ENCODE measurements at places on chromosomes 16 and 17. TPM values are rescaled to one million over a fixed set of nuclear protein-coding genes. Genes with fewer than 3 reads are reported as not detected.

DNA sequence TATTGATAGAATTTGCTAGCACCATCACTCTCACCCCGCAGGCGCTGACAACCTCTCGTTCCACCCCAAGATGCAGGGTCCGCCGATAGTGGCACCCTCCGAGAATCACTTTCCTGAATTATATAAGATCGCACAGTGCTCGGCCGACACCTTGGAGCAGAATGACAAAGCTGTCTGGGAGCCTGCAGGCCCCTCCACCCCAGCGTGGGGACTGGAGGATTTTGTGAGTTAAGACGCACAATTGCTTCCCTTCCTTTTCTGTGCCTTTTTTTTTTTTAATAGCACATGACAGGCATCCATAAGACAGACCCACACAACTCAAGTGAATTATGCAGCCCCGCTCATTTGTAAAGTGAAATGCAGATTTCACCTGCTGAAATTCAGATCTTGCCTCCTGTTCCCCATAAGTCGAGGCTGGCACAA, 155.3 kb downstream of the C16orf78 start:
- no peak for DNase-seq

DNA sequence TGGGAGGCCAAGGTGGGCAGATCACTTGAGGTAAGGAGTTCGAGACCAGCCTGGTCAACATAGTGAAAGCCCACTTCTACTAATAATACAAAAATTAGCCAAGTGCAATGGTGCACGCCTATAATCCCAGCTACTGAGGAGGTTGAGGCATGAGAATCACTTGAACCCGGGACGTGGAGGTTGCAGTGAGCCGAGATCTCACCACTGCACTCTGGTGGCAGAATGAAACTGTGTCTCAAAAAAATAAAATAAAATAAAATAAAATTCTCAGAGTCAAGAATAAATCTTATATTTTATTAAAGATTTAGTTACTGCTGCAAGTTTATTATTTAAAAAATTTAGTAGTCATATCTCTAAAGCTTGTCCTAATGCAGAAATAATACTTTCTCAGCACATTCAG, 29.7 kb downstream of the ARL4D start:
- no peak for DNase-seq

Gene NXPH3
- total RNA-seq: 0.28 TPM

DNA sequence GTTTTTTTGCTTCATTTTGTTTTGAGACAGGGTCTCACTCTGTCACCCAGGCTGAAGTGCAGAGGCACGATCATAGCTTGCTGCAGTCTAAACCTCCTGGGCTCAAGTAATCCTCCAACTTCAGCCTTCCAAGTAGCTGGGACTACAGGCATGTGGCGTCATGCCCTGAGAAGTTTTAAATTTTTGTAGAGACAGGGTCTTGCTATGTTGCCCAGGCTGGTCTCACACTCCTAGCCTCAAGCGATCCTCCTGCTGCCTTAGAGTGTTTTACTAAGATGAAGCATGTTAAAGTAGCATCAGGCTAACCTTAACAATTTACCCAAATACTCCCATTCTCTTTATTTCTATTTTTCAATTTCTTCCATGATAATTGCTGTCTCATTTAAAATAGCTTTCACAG, 49.2 kb upstream of the CACNG3 start:
- DNase-seq: no peak

Gene NPW
- 0.18 TPM for total RNA-seq

Gene ZFHX3
- total RNA-seq: 2.2 TPM

Gene ZNF385C
- total RNA-seq: not detected

DNA sequence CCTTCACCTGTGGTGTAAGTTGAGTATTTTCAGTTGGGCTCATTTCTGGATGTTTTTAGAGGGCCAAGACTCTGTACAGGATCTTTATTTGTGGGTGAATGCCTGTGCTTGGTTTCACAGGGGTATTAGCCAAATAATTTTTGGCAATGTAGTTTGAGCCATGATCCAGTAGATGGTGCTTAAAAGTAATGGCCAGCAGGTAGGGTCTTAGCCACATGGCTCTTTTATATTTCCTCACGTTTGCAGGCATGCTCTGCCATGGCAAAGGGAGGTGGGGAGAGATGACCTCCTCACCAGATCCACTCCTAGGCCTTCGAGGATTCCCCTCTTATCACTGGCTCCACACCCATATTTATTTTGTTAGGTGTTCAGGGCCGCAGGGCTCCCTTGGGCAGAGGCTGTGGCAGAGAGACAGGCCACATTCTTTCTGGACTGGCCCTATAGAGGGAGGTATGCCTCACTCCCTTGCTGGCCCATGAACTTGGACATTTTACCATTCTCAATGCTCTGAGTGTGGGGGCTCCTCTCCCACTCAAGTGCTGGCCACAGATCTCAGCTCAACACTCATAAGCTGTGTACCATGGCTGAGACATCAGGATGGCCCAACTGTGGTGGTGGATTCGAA, 417.1 kb downstream of the XYLT1 start:
- no peak for DNase-seq

GRCh38 chr17:76032073-76032779, 5.1 kb upstream of the EVPL start:
- DNase-seq: no peak

GRCh38 chr17:82860606-82861392, 21.0 kb upstream of the ZNF750 start:
- no peak for DNase-seq

GRCh38 chr16:11631214-11631613, 37.0 kb upstream of the SNN start:
- DNase-seq: no peak

GRCh38 chr17:17849147-17849820, 12.5 kb upstream of the SREBF1 start:
- no peak for DNase-seq

DNA sequence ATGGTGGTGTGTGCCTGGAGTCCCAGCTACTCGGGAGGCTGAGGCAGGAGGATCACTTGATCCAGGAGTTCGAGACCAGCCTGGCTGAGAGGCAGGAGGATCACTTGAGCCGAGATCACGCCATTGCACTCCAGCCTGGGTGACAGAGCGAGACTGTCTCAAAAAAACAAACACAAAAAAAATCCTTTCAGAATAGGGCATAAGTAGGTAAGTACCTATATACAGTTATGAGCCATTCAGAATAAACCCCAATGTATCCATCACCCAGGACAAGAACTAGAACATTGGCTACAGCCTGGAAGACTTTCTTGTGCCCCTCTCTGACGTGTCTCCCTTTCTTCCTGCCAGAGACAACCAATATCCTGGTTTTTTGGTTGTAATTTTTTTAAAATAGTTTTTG, 54.3 kb downstream of the CYB5B start:
- DNase-seq: no peak

DNA sequence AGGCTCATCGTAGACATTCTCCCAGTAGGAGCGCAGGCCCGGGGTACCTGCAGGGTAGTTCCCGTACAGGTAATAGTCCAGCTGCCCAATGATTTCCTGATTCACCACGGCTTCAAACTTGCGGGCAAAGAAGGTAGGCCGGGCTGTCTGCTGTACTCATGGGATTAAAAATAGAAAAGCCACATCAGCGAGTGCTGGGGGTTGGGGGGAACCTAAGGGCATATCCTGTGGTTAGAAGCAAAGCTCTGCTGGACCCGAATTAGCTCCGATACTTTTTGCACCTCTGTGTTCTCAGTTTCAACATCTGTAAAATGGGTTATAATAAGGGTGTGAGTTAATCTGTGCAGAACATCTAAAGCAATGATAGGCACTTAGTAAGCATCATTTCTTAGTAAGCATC, 336.2 kb downstream of the XYLT1 start:
- no peak for DNase-seq

Gene QPRT
- 3.6 TPM for total RNA-seq

Gene CDRT15L2
- not detected for total RNA-seq

DNA sequence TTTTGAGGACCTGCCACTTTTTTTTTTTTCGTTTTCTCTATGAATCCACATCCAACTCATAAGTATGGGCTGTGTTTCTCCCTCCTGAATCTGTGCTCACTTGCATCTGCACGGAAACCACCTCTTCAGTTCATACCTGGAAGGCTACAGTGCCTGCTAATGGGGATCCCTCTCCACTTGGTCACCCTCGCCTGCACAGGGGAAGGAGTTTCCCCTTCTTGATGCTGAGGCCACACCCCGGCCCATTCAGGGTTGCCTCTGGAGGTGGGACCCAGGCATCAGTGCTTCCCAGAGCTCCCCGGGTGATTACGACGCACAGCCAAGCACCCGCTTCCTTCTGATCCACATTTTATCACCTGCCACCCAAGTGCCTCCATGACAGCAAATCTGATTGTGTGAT, 85.9 kb upstream of the TBC1D3K start:
- no peak for DNase-seq
